Activated CD4-positive, alpha-beta T cell treated with anti-CD3 and anti-CD28 coated beads for 36 hours (primary cell): ENCODE measurements at places on chromosomes 13 and 19. TPM values are rescaled to one million over a fixed set of nuclear protein-coding genes. Genes with fewer than 3 reads are reported as not detected.

GRCh38 chr13:62434081-62434480 is 1018.4 kb upstream of the PCDH20 start:
- H3K27ac ChIP-seq = no peak overlapping the region
- H3K36me3 ChIP-seq = no peaks in the 10 kb centered on the region
- no peak overlapping the region for H3K4me3 ChIP-seq
- DNase-seq = no peak
- no peaks in the 10 kb centered on the region for H3K4me1 ChIP-seq

GRCh38 chr19:37986048-37986750 is 79.2 kb downstream of the SIPA1L3 start:
- no peaks in the 10 kb centered on the region for H3K27me3 ChIP-seq
- H3K4me3 ChIP-seq = no peak overlapping the region
- H3K36me3 ChIP-seq = no peaks in the 10 kb centered on the region
- peaks cover 17% of the 10 kb centered on the region for H3K4me1 ChIP-seq
- DNase-seq = no peak

DNA sequence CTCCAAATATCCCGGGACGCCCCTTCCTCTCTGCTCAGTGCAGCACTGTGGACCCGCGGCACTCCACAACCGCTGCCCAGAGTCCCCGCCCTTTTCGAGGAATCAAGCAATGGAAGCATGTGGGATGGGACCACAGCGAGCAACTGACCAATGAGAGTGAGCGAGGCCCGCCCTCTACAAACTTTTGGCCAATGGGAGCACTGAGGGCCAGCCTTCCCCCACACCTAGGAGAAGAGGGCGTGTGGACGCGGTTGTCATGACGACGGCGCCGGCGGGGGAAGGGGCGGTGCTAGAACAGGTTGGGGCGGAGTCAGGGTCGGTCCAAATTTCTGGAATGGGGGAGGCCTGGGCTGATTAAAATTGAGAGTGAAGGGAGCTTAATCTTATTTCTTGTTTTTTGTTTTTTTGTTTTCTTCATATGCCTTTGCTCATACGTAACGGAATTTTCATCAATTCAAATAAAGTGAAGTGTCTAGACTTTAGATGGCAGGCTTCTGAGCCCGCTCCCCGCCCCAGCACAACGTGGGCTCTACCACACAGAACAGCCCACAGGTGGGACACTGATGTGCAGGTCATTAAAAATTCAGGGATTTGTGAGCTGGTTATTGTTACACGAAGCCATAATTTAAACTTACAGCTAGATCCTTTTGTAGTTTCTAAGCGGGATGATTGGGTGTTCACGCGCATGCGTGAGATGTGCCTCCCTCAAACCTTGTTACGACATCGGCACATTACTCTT is at the start of gene DNAAF3:
DNAAF3 (minus strand) TSS at position 84 of the 739 bp plus-strand sequence. CDS start 200 bp downstream, outside the sequence.
- H3K4me3 ChIP-seq = peak within 1 kb of the TSS; percentile 71
- peaks cover 45% of the 10 kb centered on the region for H3K27me3 ChIP-seq

- peak; percentile 7 for DNase-seq
- H3K4me3 ChIP-seq = peak within 1 kb of the TSS; percentile 7
- no peak within 1 kb of the TSS for H3K27ac ChIP-seq
- peaks cover 3% of the 10 kb centered on the region for H3K36me3 ChIP-seq
- peaks cover 13% of the 10 kb centered on the region for H3K27me3 ChIP-seq
Observed at GRCh38 chr13:50843257-50844083, at the start of gene DLEU7. TSS of gene DLEU7 (minus strand) at chr13:50843692. CDS start at chr13:50843646, 46 bp downstream.

- no peak overlapping the region for H3K4me3 ChIP-seq
- no peak for DNase-seq
- no peaks in the 10 kb centered on the region for H3K4me1 ChIP-seq
Observed at GRCh38 chr13:73081256-73081915, 22.6 kb downstream of the KLF5 start.

PLPPR3 gene
- not detected for total RNA-seq

GRCh38 chr13:97030705-97031452 is 36.6 kb upstream of the OXGR1 start:
- H3K27ac ChIP-seq = no peak overlapping the region
- peaks cover 16% of the 10 kb centered on the region for H3K27me3 ChIP-seq

KIR2DL4 gene
- total RNA-seq = not detected

DNA sequence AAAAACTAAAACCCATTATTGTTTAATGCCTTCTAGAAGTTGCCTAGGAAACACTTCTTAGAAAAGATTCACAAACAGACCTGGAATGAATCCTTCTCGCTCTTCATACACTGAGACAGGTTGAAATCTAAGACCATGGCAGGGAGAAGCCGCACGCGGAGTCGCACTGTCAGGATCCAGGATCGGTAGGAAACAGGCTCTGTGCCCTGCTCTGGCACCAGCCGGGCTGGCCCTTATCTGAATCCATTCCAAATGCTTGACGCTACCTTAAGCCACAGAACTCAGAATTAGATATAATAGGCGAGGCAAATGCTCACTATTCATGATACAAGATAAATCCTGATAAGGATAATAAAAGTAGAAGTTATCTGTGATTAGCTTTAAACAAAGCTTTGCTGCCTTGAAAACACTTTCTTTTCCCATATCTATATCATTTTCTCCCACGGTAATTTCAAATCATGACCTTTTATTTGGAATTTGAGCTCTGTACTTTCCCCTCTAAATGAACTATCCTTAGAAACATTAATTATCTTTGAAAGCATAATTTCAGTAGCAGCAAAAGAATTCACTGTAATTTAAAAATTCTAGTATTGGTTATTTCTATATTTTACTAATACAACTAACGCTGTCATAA is 385.6 kb downstream of the IRS2 start:
- H3K27me3 ChIP-seq = peaks cover 10% of the 10 kb centered on the region
- no peak overlapping the region for H3K4me3 ChIP-seq
- no peaks in the 10 kb centered on the region for H3K4me1 ChIP-seq
- no peak for DNase-seq

DNA sequence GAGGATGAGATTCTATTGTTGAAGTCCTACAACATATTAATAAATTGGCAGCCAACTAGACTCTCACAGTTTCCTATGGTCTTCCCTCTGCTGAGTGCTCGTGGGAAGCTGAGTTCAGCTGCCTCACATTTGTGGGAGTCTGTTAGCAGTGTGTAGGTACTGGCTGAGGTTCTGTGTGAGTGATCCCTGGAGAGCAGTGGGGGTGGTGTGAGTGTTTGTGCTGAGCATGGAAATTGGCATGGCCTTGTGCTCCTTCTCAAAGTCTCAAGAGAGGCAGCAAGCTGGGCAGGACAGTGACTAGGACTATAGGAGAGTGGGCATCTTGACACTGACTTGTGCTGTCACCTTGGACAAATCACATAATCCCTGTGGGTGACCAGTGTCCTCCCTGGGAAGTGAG is 298.3 kb downstream of the MTUS2 start:
- H3K27me3 ChIP-seq = no peaks in the 10 kb centered on the region
- DNase-seq = no peak
- no peak overlapping the region for H3K27ac ChIP-seq
- no peaks in the 10 kb centered on the region for H3K36me3 ChIP-seq
- no peaks in the 10 kb centered on the region for H3K4me1 ChIP-seq
- no peak overlapping the region for H3K4me3 ChIP-seq

ZNF154 gene
- total RNA-seq = 4.4 TPM
